ENCODE measurements at places on chromosomes 2 and 18. TPM values are rescaled to one million over a fixed set of nuclear protein-coding genes. Genes with fewer than 3 reads are reported as not detected.

DNA sequence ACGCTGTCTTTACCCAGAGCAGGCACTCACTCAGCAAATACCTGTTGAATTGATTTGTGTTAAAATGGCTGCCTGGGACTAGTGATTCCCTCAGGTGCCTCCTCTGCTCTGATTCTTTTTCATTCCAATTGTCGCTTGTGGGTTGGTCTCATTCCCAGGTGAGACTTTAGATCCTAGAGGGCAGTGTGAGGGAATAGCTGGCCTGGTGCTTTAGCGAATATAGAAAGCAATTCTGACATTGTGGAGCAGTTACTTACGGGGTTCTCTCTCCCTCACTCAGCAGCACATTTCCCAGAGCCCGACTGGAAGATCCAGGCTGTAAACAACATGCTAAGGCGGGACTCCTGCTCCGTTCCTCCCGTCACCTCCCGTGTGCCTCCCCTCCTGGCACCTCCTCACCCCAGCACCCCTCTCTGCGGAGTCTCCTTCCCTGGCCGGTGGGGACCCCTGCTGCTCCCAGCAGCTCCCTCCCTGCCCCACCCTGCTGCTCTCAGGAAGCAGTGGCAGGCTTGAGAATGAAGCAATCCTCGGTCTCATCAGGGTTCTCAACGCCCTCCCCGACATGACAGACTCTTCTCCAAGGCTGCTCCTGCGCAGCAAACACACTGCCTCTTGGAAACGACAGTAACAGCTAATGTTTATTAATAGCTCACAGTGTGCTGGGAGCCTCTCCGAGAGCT lies 26.9 kb downstream of the CELF4 start:
- DNase-seq: no peak

GRCh38 chr18:61876899-61877298 lies 15.9 kb downstream of the RNF152 start:
- DNase-seq: no peak

The SLC30A3 gene
- total RNA-seq: not detected

The NAT8 gene
- total RNA-seq: not detected

- DNase-seq: no peak
Observed at GRCh38 chr2:219733746-219734145, 106.3 kb downstream of the SLC4A3 start.

DNA sequence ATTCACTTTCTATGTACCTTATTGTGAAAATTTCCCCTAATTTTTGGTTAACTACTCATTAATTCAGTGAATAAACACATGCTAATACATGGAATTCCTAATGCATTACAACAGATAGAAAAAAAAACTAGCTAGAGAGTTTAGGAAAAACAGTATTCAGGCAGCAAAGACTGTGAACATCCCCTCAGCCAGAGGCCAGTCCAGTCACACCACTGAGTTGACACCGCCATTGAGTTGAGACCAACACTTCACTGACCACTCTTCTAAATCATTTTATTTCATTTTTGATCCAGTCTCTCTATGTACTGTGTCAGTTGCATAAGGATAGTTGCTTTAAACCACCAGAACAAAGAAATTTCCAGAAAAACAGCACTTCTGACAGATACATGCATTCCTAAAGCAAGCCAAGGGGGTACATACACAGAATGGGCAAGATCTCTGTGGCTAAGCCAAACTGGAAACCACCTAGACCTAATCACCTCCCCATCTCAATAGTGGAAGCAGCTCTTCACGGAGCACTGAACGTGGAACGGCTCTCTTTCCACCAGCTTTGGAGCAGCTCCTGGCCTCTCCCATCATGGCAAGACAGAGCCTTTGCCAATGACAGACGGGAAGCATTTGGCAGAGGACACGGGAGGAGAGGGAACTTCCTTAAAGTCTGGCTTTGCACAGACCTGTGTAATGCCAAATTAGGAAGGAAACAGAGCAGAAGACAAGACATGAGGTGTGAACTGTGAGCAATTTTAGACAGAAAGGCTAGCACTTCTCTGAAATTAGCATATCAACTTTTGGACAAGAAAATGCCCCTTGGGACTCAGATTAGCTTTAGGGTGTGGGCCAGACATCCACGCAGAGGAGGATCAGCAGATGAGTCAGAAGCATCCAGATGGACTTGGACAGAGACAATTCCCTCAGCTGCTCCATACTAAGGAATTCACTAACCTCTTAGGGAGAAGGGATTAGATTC lies 36.4 kb downstream of the CACNB4 start:
- peak; percentile 9 for DNase-seq

DNA sequence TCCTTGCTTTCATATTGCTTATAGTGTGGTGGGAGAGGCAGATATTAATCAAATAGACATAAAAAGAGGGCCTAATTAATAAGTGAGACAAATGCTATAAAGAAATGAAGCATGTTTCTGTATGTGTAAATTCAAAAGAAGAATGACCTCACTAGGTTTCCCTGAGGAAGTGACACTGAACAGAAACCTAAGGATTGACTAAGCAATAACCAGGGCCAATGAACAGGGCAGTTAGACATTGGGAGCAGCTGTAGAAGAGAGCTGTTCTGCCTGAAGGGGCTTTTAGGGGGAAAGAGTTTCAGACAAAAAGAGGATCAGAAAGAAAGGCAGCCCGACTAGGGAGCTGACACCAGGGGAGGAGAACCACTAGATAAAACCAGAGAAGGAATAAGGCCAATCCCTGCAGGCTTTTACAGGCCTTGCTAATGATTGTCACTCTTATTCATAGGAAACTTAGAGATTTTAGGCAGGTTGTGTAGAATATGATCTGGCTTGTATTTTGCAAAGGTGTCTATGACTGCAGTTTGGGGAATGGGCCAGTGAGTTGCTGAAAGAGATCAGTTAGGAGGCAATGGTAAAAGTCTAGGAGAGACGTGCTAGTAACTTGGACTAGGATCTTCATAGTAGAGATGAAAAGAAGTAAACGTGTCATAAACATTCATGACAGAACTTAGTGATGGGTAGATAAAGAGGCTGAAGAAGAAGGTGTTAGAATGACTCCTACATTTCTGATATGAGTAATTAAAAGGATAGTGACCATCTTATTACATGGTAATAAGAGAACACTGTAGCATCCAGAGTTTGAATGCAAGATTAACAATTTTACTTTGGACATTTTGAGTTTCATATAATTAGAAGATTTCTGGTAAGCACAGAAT lies 26.8 kb upstream of the NABP1 start:
- no peak for DNase-seq

- DNase-seq: peak; percentile 59
Observed at GRCh38 chr2:127525691-127526131, 578 bp downstream of the IWS1 start.

The AOX1 gene
- total RNA-seq: 18.7 TPM

The CERKL gene
- 2.2 TPM for total RNA-seq

DNA sequence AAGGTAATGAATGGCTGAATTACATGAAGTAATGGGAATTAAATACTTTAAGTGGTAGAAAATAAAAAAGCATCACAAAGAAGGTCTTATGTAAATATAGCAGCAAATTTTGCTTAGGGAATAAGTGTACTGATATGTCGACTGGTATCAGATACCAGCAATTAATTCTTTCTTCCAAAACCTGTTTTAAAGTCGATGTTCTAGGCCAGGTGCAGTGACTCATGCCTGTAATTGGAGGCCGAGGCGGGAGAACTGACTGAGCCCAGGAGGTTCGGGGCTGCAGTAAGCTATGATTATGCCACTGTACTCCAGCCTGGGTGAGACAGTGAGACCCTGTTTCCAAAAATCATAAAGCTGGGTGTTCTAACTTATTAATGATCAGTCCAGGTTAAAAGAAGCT lies 30.3 kb downstream of the SP3 start:
- DNase-seq: peak; percentile 43

- peak; percentile 20 for DNase-seq
Observed at GRCh38 chr2:196758474-196759377, 40.8 kb downstream of the GTF3C3 start.

The FOXD4L1 gene
- total RNA-seq: 0.07 TPM

DNA sequence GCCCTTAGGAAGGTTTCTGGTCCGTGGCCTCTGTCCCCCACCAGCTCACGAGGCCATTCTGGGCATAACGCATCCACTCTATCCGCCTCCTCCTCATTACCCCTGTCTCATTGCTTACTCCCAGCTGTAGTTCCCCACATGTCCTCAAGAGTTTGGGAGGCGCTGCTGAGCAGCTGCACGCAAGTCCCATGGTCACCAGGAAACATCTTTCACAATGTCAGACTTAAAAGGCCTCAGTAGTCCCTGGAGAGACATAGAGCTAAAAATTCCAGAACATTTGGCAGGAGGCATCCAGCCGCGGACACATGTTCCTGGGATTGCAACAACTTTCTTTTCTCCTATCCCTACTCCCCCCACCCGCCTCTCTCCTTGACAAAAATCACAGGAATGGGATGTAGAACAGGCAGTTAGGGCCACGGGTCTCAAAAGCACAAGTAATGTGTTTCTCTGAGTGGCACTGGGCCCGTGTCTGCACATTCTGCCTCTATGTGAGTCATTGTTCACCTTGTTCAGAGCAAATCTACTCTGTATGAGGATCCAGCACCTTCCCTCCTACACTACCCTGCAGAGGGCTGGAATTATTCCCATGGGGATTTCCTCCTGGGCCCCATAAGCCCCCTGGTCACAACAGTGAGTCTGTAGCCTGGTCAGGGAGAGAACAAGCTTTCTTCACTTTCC lies 8.1 kb downstream of the LBH start:
- peak; percentile 41 for DNase-seq

DNA sequence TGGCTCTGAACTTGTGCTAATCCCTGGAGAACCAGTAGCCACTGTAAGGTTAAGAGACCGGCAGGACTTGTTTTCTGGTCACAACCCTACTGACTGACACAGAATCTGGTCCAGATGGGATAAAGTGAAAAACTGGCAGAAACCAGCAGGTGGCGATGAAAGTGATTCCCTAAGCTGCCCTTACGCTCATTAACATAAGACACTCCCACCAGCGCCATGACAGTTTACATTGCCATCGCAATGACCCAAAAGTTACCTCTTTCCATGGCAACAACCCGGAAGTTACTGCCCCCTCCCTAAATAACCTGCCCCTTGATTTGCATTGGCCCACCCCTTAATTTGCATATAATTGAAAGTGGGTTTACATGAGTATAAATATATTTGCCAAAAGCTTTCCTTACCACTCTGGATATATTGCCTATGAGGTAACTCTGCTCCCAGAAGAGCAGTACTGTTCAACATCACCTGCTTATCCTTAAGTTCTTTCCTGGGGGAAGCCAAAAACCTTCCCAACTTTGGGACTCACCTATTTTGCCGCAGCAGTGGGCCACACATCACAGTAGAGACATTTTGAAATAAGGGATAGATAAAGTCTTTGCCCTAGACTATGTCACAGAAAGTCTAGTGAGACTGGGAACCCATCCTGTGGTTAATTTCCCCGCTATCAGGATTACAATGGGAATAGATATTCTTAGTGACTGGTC lies 35.8 kb upstream of the AFF3 start:
- peak; percentile 30 for DNase-seq

The GPR75 gene
- total RNA-seq: 1.0 TPM

DNA sequence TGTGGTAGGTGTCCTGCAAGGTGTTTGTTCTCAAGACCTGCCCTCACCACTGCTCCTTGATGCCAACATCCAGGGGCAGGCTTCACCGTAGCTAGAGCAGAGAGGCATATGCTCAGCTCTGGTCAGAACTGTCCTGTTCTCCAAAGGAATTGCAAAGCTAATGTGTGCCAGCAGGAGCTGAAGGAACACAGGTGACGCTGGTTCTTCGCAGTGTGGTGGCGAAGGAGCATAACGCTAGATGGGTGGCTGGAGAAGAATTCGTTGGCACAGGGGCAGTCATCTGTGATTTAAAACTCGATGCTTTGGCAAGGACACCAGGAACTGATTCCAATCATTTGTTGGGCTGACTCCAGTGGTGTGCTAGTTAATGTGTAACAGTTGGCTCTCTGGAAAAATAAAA lies 11.4 kb upstream of the PER2 start:
- no peak for DNase-seq

The CFAP53 gene
- 0.15 TPM for total RNA-seq

DNA sequence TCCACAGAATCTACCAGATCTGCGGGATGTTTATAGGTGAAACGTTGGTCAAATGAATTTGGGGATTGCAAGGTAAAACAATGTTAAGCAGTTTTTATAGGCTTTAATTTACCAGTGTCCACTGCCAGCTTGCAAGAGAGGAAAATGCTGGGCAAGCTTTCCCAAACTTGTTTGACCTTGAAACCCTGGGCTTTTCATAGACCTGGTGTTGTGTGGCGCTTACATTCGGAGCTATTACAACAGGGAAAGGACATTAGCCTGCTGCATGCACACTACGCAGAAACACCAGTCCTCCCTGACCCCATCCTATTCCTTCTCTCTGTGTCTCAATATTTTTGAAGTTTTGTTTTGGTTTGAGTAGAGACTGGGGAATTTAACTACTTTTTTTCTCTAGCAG lies 59.6 kb upstream of the AGPS start:
- DNase-seq: no peak

DNA sequence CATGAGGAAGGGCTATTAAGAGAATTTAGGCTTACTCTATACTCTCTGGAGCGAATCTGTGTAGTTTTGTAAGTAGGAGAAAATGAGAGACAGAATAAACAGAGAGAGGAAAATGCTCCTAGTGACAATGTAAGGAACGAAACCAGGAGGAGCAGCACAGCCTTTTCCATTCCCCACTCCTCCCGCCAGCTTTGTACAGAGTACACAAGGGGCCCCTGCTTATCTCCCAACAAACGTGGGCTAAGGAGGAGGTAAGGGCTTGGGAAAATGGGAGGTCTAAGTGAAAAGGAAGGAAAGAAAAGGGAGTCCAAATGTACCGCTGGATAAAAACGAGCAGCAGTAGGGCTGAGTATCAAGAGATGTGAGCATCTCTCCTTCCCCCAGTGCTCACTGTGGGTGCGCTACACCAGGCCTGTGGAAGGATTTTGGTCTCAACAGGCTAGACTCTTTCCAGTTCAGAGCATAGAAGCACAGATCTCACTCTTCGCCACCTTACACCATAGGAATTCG lies 12.1 kb upstream of the IHH start:
- DNase-seq: no peak

DNA sequence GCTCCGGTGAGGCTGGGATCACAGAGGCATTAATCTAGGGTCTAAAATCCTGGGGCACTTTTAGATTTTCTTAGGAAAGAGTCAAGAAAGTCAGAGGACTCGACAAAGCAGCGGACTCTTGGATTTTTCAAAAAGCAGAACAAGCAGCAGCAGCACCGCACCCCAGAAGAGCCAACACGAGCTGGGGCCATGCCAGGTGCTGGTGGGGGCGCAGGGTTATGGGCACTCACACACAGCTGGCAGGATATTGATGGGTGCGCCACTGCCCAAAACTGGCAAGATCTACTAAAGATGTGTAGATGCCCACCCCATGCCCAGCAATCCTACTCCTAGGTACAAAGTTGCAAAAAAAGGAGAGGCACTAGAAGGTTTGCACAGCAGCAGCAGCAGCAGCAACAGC lies 33.9 kb upstream of the SEMA4C start:
- no peak for DNase-seq

GRCh38 chr18:45836242-45837205 lies 11.0 kb downstream of the SIGLEC15 start:
- DNase-seq: no peak

The GLI2 gene
- total RNA-seq: 0.76 TPM

GRCh38 chr2:160431441-160431840 lies 62.2 kb downstream of the RBMS1 start:
- no peak for DNase-seq

Measured in M059J (cell line).